ENCODE measurements at places on chromosomes 6 and 20.

- no peak for DNase-seq
These were observed 69.3 kb upstream of the BLCAP start for GRCh38 chr20:37596890-37597536.

GRCh38 chr6:137832110-137832509 lies 34.9 kb upstream of the TNFAIP3 start:
- no peak for DNase-seq

DNA sequence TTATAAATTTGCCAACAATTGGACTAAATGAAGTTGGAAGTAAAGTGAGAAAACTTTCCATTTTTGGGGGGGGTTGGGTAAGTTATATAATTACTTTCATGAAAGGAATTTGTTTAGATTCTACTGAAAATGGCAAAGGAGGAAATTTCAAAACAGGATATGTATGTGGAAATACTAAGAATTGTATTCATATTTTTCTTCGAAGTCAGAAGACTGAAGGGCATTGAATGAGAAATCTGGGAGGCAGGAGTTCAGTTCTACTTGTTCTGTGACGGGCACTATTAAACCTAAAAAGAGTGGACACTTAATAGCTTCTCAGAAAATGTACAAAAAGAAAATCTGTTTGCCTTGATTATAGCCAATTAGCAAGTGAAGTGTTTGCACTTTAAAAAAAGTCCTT lies 114.7 kb downstream of the PRIM2 start:
- peak; percentile 60 for DNase-seq

DNA sequence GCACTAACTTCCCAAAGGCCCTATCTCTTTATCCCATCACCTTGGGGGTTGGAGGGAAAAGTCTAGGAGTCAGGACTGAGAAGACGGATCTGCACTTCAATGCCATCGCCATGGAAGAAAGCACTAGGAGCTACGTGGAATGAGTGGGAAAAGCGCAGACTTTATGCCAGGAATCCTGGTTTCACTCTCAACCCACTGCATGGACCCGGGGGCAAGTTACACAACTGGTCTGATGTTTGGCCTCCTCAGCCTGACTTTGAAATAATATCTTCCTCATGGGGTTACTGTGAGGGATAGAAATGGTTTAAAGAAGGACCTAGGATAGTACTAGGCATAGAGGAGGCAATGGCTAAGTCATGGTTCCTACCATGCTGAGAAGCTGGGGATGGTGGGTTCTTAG lies 13.5 kb upstream of the PSMG4 start:
- no peak for DNase-seq

DNA sequence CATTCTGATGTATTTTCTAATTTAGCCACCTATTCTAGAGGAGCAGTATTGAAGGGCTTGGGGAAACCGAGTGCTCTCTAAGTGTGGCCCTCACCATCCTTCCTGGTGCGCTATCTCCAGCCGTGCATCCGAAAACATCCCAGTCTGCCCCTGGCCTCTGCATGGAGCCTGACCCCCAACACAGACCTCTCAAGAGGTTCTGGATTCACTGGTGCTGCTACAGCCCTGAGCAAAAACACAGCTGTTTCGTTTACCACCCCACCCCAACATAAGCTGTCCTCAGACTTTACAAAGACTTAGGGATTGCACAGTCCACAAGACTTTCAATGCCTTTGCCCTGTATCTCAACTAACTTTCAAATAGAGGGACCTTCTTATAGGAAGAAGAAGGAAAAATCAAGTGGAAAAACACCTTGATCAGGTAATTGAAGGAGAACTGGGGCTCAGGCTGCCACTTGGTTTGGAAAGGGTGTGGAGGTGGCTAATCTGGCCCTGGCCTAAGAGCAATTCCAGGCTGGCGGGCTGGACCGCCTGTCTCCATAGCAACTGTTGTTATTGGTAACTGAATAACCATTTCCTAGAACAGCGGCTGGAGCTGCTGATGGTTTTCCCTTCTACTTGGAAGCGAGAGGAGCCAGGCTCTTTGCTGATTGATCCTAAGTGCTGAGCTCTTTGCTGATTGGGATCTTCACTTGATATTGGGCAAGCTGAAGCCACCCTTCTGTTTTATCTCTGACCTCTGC lies 90.2 kb upstream of the TOX2 start:
- DNase-seq, result no peak

DNA sequence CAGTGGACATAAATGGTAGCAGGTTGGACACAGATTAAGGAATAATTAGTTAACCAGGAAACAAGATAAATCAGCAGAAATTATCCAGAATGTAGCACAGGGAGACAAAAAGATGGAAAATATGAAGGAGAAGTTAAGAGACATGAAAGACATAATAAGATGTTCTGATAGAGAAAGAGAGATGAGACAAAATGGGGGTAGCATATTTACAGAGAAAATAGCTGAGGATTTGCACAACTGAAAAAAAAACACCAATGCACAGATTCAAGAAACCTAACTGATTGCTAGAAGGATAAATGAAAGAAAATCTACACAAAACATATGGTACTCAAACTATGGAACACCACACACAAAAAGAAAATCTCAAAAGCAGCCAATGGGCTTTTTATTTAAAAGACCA lies 34.6 kb upstream of the TBC1D22B start:
- DNase-seq, result no peak

- DNase-seq, result no peak
These were observed 9.3 kb upstream of the POU3F2 start for GRCh38 chr6:98824902-98825599.

- no peak for DNase-seq
These were observed 47.4 kb downstream of the SLC35B3 start for GRCh38 chr6:8387942-8388437.

DNA sequence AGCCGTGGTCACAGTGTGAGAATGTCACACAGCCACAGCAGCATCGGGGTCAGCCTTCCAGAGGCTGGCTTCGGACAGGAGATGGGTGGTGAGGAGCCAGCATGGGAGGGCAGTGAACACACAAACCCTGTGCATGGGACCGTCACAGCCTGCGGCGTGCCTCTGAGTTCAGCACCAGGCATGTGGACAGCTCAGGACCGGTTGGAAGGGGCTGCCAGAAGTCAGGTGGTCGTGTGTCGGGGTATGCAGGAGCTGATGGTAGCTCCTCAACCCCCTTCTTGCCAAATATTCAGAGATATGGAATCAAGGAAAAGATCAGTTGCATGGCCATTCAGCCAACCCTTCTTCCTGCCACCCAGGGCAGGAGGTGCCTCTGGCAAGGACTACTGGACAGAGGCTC lies 28.2 kb downstream of the MYT1 start:
- no peak for DNase-seq

DNA sequence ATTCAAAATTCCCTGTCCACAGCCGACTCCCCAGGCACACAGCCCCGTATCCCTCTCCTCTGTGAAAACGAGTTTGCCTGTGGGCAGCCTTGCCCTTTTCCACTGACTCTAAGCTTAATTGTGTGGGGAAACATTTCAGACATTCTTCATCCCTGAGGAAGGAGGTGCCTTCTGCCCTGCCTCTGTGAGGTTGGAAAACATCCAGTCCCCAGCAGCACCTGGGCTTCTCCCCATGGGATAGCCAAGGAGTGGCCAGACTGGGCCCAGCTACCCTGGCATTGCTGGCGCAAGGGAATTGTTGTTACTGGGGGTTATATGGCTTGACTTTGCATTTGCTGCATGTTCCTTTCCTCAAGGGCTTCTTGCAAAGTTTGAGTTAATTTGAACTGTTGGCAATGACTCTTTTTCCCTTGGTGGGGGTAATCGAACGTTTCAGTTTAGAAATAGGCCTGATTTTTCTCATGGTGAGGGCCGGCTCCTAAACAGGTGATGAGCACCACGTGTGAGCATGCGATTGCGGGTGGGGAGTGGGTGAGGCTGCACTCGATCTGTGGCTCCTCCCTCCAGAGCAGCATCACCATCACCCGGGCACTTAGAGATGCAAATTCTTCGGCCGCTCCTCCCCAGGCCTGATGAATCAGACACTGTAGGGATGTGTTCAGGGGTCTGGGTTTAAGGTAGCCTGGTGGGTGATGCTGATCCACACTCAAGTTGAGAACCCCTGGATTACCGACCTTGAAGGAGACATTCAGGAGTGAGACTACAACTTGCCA lies 29.9 kb downstream of the GABRR2 start:
- DNase-seq, result no peak

- DNase-seq, result no peak
These were observed 58.9 kb downstream of the GMDS start for GRCh38 chr6:2186516-2186915.

GRCh38 chr6:89467437-89467836 lies 34.5 kb downstream of the ANKRD6 start:
- DNase-seq, result no peak

DNA sequence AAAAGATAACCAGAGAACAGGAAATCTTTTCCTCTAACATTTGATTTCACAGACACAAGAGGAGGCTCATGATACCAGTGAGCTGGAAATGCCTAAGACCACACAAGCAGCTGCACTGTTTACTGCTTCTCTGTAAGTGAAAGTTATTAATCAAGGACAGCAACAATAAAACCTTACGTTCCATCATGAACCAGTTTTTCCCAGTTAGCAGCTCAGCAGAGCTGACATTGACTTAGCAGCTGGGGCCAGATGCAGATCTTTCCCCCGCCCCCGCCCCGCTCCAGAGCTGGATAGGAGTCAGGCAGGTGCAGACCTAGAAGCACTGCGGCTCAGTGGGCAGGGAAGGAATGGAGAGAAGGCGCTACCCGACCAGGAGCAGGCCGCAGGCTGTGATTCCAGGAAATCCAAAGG lies 275.2 kb downstream of the GMDS start:
- no peak for DNase-seq

- DNase-seq, result no peak
These were observed 1.8 kb downstream of the RALGAPA2 start for GRCh38 chr20:20710443-20711315.

DNA sequence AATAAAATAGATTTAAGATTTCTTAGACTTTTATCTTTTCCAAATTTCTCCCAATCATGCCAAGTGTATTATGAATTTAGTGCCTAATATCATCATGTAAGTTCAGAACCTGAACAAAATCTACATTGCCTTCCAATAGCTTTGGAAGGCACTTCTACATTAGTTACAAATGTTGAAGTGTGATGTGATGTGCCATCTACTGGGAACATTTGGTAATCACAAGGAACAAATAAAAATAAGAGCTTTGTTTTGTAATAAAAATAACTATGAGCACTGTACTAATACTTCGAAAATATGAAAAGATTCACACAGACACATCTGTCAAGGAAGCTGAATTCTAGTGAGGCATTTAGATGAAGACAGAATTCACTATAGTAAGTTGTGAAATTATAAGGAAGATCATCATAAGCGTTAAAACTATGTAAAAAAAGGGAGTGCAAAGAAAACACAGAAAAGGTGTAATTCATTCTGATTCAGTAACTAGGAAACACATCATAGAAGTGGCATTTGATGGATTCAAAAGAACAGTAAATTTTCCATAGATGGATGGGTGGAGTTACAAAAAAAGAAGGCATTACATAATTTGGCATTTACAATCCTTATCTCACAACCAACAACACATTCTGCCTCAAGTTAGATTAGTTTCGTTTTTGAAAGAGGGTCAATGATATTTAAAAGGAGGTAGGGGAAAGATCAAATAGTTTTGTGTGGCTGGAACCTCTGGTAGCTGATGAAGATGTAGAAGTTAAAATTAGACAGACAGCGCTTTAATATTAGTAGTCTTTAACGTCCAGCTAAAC lies 161.0 kb downstream of the ASCC3 start:
- no peak for DNase-seq

DNA sequence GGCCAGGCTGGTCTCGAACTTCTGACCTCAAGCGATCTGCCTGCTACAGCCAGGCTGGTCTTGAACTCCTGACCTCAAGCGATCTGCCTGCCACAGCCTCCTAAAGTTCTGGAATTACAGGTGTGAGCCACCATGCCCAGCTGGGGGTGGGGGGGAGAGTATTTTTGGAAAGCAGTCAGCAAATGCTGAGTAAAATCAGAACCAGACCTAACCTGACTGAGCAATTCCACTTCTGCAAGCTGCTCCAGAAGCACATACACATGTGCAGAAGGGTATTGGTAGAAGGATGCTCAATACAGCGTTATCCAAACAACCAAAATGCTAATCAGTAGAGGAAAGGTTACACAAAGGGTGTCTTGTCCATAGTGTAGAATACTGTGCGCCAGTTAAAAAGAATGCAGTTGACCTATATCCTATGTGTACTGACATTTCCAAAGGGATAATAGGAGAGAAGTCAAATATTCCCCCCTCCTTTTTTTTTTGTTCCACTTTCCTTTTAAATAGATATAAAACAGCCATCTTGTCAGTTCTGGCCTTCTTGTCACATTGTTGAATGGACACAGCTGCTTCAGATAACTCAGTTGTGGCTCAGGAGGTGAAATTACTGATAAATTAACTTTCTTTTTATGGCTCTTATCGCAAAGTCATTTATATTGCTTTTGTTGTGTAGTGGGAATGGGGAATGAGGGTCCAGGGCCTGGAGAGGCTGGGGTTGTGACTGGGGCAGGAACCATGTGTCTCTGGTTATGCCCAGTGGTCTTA lies 74.6 kb downstream of the DTD1 start:
- DNase-seq, result no peak

DNA sequence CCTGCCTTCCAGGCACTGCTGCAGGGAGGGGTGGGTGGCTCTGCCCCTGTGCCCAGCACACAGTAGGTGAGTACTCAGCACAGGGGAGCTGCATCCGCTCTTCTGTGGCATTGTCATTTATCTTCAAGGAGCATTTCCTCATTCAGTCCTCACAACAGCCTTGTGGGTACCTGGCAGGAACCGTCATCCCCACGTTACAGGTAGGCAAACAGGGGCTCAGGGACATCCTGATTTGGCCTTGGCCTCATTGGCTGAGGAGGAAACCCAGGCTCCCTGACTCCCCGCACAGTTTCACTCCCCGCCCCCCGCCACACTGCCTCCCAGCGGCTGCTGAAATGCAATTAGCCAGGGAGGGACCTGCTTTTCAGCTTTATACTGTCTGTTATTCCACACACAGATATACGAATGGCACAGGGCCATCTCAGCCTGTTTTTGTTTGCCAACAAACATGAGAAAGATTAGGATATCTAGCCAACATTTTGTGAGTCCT lies 24.2 kb upstream of the PNPLA1 start:
- no peak for DNase-seq

DNA sequence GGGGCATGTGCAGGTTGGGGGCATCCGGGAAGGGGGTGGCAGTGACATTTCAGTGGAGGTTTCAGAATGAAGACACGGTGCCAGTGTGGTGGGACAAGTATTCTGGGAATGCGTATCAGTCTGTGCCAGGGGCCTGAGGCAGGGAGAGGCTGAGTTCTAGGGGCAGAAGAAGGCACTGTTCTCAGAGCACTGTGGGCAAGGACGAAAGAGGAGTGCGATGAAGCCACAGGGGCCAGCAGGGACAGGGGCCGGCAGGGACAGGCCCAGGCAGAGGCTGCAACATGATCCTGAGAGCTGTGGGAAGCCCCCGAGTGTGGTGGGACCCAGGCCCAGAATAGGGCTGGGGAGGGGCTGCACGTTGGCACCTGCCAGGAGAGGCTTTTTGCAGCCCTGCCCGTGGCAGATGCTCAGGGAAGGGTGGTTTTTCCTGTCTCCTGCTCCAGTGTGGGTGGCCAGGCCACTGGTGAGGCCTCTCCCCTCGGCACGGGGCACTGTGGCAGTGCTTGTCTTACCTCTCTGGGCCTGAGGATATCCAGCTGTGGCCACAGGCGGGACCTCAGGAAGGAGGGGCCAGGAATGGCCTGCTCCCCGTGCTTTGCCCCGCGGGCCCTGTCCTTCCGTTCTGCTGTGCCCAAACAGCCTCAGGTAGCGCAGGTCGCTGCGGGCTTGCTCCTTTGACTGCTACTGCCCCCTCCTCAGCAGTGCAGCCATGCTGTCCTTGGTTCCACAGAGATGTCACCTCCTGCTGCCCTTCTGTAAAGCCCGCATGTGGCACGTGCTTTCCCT lies 10.0 kb downstream of the ENTPD6 start:
- no peak for DNase-seq

Measured in SW 1271 (cell line).